Suppressor macrophage treated with lipopolysaccharide for 1 hour (primary cell): ENCODE measurements at places on chromosomes 2 and 18.

- no peak for DNase-seq
These were observed 82.4 kb downstream of the CACNB4 start for GRCh38 chr2:152016181-152017120.

- no peak for DNase-seq
These were observed 635.1 kb upstream of the SLC39A10 start for GRCh38 chr2:195021711-195022507.

DNA sequence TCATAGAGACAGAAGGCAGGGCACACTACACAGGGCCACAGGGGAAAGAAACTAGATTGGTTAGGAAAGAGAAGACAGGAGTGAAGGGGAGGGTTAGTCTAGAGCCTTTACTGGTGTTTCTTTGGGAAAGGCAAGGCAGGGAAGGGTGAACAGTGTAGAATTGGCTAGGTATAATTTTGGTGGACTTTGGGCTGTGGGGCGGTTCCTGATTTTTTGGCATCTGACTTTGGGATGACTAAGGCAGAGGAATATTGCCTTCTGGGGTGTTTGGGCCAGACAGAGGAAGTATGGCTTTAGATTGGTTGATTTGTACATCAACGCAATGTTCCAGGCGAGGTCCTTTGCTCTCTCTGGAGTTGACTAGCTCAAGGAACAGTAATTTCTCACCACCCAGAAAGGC, 534.8 kb downstream of the DCC start:
- no peak for DNase-seq

GRCh38 chr2:69957965-69958364, 3.5 kb downstream of the ASPRV1 start:
- no peak for DNase-seq

DNA sequence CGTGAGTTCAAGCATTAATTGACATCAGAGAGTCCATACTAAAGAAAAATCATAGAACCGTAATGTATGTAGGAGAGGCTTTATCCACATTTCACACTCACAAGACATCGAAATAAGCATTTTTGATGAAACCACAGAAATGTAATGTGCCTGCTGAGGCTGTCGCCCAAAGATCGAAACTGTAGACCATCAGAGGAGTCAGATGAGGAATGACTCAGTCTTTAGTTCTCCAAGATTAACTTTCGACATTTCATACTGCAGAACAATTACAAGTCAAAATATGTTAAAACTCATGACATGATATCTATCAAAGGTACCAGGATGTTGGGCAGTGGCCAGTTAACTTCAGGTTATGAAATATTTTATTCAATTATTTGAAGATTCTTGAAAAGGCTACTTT, 79.6 kb downstream of the RAB31 start:
- DNase-seq = peak; percentile 88

GRCh38 chr18:49534846-49535601, 26.8 kb upstream of the LIPG start:
- no peak for DNase-seq

- peak; percentile 38 for DNase-seq
These were observed 34.1 kb downstream of the CDC42EP3 start for GRCh38 chr2:37637190-37637860.

DNA sequence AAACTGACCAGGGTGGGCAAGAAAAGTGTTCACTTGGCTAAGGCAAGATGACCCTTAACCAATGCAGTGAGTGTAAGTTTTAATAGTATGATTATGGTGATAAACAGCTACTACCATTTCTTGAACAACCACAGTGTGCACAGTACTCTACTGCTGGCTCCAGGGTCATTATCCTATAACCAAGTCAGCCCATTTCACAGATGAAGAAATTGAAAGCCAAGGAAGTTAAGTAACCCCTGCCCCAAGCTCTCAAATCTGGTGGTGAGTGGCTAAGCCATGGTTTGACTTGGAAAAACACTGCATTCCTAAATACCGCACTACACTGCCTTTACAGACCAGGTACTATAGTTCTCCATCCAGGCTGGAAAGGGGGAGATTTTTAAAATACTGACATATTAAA, 5.7 kb downstream of the ZNF385B start:
- no peak for DNase-seq

- no peak for DNase-seq
These were observed 25.9 kb upstream of the GPR55 start for GRCh38 chr2:230950874-230951339.

GRCh38 chr2:23387221-23387550, 2.2 kb downstream of the KLHL29 start:
- DNase-seq = peak; percentile 13

DNA sequence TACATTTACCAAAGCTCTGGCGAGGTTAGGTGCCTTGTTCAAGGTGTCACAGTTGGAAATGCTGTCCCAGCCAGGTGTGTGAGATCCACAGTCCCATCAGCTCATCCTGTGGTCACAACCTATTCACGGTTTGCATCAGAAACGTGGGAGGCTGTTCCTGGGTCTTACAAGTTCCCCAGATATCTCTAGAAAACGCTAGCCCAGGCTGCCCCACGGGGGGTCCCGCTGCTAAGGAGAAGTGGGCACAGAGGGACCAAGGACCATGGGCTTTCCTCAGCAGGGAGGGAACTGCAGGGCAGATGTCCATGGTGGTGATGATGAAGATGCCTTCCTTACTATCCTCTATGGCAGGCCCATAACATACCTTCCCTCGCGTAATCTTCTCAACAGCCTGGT, 649 bp downstream of the FECH start:
- no peak for DNase-seq

- DNase-seq = peak; percentile 91
These were observed 29.7 kb upstream of the PID1 start for GRCh38 chr2:229300790-229301189.

DNA sequence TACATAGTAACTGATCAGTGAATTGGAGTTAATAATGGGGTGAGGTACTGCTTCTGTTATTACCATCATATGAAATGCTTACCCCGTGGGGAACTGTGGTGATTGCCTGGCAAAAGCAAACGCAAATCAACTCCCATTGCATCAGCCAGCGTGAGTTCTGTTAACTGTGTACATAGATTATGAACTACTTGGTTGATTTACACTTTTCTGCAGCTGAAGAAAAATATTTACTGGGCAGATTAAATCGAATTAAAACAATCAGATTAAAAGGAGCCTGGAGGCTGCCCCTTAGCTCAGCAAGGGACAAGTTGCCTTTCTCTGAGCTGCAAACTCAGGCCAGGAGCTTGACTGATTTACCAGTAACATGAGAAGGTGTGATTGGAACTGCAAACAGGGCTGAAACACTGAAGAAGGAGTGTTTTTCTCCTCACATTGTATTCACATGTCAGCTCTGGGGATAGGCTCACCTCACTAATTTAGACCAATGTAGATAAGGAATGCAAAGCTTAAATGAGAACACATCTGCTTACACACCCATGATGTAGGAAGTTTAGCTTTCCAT, 220.1 kb downstream of the OSR1 start:
- no peak for DNase-seq

- DNase-seq = no peak
These were observed 45.6 kb downstream of the MREG start for GRCh38 chr2:215967590-215968378.

GRCh38 chr18:76335859-76336640, 159.0 kb downstream of the ZNF516 start:
- DNase-seq = no peak

DNA sequence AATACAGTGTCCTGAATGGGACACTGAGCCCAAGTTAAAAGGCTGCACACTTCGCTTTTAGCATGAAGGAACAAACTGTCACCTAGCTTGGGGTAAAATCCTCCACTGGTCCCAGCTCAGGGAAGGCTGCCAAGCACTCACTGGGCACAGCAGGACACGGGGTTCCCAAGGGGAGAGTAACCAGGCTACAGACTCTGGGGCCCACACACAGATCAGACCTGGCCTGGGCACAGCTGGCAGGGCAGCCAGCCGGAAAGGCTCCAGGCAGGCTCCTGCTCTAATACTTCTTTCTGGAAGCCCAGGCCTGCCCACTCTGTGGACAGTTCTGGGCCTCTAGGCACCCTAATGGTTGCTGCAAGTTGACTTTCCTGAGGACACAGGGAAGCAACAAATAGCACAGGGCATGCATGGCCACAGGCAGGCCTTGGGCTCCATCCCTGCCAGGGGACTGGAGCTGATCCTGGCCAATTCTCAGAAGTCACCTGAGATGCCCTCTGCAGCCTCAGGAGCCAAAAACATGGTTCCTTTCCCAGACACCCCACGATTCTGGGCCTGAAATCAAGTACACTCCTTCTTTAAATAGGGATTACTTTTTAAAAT, 18.7 kb upstream of the SULT1C3 start:
- DNase-seq = no peak

- DNase-seq = no peak
These were observed 159.5 kb downstream of the NYAP2 start for GRCh38 chr2:225559072-225559415.

- no peak for DNase-seq
These were observed 129.8 kb upstream of the EPB41L3 start for GRCh38 chr18:5673616-5674015.

GRCh38 chr2:132597831-132598230, 72.2 kb downstream of the LYPD1 start:
- no peak for DNase-seq

DNA sequence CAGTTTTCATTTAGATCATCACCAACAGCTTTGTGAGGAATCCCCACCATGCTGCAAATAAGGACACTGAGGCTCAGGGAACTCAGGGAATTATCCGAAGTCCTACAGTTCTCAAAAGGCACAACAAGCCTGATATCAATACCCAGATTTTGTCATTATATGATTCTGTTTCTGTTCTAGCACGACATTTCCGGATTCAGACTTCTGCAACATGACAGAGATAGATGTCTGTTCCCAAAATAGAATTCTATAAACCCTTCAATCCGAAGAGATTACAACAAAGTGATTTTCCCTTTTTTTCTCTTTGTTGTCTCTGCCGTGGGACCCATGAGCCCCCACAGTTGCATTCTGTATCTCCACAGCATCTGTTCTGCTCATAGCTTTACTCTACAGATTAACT, 72.0 kb downstream of the DOCK10 start:
- DNase-seq = peak; percentile 21

GRCh38 chr2:157901325-157901724, 25.2 kb upstream of the ACVR1 start:
- DNase-seq = no peak

DNA sequence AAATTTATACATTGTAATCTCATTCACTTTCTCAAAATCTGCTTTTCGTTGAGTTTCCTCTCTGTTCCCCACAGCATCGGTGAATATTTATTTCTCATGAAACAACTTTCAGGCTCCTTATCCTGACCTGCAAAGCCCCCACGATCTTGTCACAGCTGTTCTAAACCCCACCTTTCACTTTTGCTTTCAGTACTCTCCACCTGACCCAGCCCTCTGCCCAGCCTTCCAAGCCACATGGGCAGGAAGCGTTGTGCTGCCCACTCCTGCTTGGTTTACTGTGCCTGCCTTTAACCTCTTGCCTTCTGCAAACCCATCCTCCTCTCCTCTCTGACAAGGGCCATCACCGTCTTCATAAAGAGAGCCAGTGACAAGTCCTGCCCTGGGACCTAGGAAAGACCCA, 262.5 kb downstream of the GALR1 start:
- no peak for DNase-seq

- no peak for DNase-seq
These were observed 19.4 kb downstream of the ZEB2 start for GRCh38 chr2:144500563-144500962.

- DNase-seq = no peak
These were observed 1.4 kb downstream of the DOCK10 start for GRCh38 chr2:225040856-225041206.

DNA sequence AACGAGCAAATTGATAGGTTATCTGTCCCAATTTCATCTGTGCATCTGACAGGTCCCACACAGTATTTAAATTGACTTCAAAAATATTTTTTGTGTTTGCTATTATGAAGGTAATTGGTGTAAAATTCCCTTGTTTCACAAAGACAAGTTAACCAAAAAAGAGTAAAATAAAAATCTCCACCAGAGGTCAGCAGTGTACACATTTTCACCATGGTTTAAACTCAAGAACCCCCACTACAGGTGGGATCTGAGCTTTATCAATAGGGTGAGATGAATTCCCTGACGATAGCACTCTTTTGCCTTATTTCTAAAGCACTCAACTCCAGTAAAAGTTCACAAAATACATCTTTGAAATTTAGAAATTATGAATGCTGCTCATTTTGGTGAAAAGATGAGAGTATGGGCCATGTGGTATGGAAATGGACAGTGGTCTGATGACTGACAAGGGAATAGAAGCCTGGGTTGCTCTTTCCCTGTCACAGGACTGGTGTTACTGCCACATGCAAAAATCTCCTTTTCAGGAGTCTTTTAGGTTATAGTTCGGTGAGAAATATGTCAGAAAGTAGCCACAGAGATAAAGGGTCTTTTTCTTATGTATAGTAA, 68.0 kb downstream of the SERPINB8 start:
- peak; percentile 25 for DNase-seq

GRCh38 chr2:64369706-64370105, 84.3 kb upstream of the LGALSL start:
- no peak for DNase-seq

GRCh38 chr2:127143841-127144782, 37.2 kb upstream of the BIN1 start:
- peak; percentile 67 for DNase-seq

DNA sequence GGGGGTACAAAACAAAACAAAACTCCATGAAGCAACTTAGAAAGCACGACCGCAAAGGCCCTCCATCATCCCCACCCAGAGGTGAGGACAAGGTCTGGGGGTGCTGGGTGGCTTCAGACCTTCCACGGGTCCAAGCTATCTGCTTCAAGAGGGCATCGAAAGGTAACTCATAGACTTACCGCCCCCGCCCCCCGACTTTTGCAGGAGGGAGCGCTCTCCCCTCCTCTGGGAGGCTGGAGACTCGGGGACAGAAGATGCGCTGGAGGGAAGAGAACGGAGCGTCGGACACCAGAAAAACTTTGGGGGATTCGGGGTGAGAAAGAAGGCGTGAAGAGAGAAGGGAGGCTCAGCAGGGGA, 300 bp upstream of the STON1 start:
- no peak for DNase-seq

- peak; percentile 64 for DNase-seq
These were observed 612.1 kb downstream of the KCNJ3 start for GRCh38 chr2:155310589-155310988.

GRCh38 chr18:41324020-41324791, 630.8 kb upstream of the PIK3C3 start:
- DNase-seq = no peak

- DNase-seq = no peak
These were observed 6.0 kb upstream of the GLI2 start for GRCh38 chr2:120729406-120730399.

GRCh38 chr18:64919971-64920570, 771.2 kb upstream of the LINC00305 start:
- DNase-seq = no peak

- DNase-seq = peak; percentile 61
These were observed 322.9 kb upstream of the HS6ST1 start for GRCh38 chr2:128641421-128642080.

GRCh38 chr2:164967781-164968228, 12.5 kb upstream of the SLC38A11 start:
- DNase-seq = no peak

DNA sequence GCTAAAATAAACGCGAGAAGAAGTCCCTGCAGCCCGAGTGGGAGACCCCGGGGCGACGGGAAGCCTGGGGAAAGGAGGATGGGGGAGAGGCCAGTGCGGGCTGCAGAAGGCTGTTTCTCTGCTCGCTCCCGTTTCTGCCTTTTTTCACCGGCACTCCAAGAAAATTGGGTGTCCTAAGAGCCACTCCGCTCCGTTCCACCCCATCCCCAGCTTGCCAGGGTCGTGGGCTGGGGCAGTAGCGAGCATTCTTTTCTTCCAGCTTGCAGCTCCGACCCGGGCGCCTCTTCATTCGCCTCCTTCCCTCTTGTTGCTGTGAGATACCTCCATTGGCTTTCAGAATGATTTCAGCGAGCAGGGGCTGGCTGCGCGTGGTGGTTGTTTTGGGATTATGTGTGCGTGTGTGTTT, 1.1 kb downstream of the HOXD3 start:
- DNase-seq = no peak

- no peak for DNase-seq
These were observed 2.3 kb downstream of the SCN1A start for GRCh38 chr2:166125557-166125956.
